Activated naive CD8-positive, alpha-beta T cell treated with anti-CD3 and anti-CD28 coated beads, Interleukin-2, amount 50 U/mL, for 16 hours (primary cell): ENCODE measurements at places on chromosomes 2 and 18.

DNA sequence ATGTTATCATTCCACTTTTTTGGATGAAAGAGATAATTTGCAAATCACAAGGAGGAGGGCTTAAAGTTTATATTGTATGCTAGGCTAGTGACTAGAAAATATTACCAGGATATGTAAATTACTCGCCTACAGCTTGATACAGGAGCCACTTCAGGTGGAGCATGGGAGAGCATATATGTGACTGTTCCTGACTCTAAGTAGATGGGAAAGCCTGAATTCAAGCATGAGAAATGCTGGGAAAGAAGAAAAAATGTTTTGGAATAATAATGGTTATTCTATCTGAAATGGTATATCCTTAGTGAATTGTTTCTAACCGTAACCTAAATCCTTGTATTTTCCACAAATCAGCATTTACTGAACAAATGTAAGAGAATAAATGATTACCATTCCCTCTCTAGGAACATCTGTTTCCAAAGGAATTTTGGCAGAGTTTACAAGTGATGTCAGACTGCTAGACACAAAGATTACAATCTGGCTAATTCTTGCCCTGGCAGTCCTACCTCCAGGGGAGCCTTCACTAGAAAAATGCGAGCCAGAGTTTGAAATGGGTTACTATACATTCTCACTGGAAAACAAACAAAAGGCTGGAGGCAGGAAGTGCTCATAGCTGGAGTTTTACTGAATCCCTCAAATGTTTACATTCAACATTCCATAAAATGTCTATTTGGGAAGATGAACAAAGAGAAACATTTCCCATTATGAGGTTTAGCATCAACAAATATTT is 129.4 kb upstream of the MAPRE2 start:
- DNase-seq: no peak

DNA sequence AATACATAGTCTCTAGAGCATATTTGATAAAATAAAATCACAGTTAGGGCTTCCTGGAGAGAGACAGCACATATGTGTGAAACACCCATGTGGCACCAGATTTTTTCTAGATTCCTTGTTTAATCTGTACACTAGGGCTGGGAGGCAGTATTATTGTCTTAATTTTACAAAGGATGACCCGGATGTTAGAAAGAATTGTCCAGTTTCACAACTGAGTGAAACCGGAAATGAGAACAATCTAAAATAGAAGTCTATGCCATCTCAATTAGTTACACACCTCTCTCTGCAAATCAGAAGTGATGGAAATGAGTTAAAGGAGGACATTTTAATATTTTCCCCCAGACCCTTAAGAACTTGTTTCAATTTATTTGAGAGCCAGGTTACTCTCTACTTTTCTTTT is 463.7 kb upstream of the DSEL start:
- DNase-seq: no peak

GRCh38 chr2:13227578-13227977 is 510.8 kb downstream of the TRIB2 start:
- DNase-seq: no peak

DNA sequence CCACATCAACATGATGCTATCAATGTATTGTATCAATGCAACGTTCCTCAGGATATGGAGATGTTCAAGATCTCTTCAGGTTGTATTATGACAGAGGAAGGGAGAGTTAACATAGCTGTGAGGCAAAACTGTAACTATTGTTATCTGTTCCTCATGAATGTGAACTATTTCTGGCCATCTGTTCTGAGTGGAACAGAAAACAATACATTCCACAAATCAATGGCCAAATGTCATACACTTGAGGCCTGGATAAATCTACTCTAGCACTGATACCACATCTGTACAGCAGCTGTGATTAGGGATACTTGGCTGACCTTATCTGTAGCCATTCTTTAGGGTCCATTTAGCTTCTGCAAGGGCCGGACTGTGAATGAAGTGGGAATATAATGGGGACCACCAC is 447.9 kb downstream of the IRS1 start:
- no peak for DNase-seq

- no peak for DNase-seq
Observed at GRCh38 chr2:151805961-151806360, 22.3 kb downstream of the ARL5A start.
